CD8-positive, alpha-beta T cell (primary cell): ENCODE measurements at places on chromosomes 1 and 21.

DNA sequence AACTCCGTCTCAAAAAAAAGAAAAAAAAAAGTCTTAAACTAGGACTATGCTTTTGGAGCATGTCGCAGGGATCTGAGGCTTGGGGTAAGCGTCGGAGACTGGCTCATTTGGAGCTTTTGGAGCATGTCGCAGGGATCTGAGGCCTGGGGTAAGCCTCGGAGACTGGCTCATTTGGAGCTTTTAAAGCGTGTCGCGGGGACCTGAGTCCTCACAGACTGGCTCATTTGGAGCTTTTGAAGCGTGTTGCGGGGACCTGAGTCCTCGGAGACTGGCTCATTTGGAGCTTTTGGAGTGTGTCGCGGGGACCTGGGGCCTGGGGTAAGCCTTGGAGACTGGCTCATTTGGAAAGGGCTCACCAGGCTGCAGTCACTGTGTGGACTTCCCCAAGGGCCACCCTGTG lies 13.6 kb upstream of the TSPEAR start:
- DNase-seq, result no peak

DNA sequence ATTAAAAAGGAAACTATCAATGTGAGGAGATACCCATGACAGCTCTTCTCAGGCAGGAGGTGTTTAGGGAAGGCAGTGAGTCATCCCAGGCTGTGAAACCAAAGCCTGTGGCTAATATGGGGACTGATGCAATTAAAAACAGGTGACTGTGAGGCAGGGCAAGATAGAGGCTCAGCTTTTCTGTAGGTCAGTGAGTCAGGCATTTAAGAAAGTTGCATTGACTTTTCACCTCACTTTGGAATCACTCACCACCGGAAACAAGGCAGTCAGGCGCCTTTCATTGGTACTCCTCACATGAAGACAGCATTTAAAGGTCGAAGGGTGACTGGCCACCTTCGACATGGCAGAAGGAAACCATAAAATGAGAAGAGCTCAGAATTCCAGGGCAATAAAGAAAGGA lies 54.5 kb downstream of the PAPPA2 start:
- DNase-seq, result no peak

DNA sequence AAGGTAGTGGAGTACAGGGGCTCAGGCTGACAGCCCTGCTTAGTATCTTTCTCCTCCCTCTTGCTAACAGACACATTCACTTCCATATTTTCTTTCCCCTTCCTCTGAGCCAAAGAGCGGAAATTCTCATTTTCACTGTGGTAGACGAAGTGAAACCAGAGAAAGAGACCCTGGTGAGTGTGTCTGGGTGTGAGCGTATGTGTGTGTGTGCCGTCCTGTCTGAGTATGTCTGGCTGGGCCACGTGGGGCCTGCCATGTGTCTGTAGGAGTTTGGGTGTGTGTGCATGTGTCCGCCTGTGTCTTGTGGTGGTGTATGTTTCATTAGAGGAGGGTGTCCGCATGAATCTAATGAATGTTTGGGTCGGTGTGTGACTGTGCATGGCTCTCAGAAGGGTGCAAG lies 1.7 kb downstream of the COL8A2 start:
- no peak for DNase-seq

DNA sequence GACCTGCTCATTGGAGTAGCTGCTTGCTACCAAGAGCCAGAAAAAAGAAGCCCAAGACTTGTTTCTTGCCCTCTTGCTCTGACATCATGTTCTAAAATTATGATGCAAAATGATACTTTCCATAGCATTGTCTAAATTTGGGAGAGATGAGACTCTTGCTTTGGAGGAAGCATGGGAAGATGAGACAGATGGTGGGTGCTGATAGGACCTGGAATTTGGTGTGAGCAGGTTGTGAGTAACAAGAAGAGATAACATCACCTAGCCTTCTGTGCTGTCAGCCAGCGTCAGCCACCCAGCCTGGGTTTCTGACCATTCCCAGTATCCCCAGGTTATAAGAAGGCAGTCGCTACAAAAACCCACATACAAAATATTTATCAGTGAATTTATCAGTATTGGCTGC lies 67.1 kb upstream of the GCLM start:
- no peak for DNase-seq

GRCh38 chr1:30738040-30738714 lies 14.8 kb upstream of the MATN1 start:
- DNase-seq, result no peak

GRCh38 chr1:222975472-222976122 lies 160.8 kb downstream of the DISP1 start:
- no peak for DNase-seq

- peak; percentile 63 for DNase-seq
Observed at GRCh38 chr1:204445860-204446412, 34.3 kb upstream of the PPP1R15B start.

- DNase-seq, result no peak
Observed at GRCh38 chr1:88552226-88552625, 131.8 kb upstream of the PKN2 start.

GRCh38 chr1:236011641-236012040 lies 53.2 kb downstream of the NID1 start:
- no peak for DNase-seq

DNA sequence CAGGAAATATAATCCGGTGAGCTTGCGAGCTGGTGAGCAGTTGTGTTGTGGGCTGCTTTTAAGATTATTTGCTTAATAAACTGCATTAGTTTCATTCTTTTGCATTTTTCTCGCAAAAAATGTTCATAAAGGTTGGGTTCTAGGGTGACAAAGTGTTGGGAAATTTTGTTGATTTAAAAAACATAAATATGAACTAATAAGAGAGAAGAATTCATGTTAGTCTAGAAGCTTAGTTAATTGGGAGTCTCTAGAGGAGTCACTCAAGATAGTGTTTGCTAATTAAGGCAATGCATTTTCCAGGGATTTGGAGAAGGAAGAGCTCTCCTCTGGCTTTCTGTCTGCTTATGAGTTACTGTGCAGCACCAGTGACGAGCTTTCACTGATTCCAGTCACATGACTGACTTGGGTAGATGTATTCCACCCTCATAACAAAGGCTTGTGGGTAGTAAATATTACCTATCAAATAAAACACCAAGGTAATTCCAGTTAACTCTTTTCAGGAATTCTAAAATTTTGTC lies 417.0 kb downstream of the PTBP2 start:
- no peak for DNase-seq

- DNase-seq, result no peak
Observed at GRCh38 chr1:20324704-20325406, 34.2 kb downstream of the VWA5B1 start.

DNA sequence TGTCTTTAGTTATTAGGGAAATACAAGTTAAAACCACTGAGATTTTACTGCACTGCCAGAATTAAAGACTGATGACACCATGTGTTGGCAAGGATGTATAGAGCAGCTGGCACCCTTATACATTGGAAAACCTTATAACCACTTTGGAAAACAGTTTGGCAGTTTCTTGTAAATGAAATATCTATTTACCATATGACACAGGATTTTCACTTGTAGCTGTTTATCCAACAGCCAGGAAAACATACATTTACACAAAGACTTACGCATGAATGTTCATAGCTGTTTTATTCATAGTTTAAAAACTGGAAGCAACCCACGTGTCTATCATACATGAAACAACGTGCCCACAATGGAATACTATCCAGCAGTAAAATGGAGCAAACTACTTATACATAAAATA lies 45.3 kb downstream of the PRRC2C start:
- DNase-seq, result no peak

DNA sequence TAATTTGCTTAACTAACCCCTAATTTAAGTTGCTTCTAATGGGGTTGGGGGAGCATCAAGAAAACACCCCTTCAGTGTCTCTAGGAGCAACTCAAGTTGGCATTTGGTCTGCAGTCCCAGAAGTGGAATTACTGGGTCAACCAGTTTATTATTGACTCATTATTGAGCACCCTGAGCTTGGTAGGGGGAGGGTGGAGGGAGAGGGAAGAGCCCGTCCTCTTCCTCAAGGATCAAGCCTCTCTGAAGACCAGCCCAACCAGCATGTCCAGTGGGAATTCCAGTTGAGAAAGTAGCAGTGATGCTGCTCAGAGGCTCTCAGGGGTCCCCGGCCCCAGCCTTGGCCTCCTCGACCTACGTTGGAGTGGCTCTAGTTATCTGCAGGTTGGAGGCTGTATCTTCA lies 2.1 kb upstream of the PLA2G2F start:
- no peak for DNase-seq

DNA sequence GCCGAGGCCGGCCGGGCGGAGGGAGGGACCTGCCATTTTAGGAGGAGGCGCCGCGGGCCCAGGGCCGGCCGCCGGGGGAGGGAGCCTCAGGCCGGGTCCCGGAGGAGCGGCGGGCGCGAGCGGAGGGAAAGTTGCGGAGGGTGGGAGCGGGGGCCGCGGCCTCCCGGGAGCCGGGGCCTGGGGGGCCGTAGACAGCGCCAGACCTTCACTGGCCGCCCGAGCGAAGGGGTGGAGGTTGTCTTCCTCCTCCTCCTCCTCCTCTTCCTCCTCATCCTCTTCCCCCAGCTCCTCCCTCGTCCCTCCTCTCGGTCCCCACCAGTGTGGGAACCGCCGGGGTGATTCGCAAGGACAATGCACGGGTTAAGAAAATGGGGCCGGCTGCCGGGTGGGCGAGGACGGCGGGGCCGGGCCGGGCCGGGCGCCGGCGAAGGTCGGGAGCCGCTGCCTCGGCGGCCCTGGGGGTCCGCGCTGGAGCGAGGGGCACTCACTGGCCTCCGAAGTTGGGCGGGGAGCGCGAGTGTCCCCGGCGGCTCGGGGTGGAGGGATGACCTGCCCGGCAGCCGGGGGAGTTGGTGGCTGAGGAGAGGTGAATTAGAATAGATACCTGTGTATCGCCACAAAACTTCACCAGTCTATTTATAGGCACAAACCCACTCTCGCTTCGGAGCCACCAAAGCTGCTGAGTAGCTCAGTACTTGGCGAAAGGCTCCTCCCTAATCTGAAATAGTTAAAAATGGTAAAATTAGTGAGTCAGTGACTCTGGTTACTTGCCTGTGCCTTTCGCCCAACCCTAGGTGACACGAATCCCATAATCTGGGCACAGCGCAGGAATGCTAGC lies 1.3 kb downstream of the DYRK1A start:
- peak; percentile 55 for DNase-seq
